ENCODE measurements at places on chromosomes 11 and 22.

- DNase-seq = no peak
Measured at GRCh38 chr11:122158171-122158570, 42.2 kb upstream of the BLID start.

DNA sequence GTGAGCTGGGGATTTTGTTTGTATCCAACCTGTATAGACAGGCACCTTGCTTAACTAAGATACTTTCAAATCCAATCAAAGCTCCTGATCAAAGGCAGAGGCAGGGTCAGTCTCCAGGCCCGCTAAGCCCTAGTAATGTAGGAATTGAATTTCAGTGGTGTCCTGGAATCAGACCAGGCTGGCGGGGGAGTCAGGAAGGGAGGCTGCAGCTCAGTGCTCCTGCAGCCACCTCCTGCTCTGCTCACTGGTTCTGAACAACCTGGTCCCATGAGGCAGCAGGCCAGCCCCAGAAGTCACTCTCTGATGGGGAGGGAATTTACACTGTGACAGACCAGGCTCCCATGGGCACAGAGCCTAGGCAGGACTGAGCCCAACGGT, 38.5 kb upstream of the GALNT18 start:
- no peak for DNase-seq

- no peak for DNase-seq
Measured at GRCh38 chr11:1121813-1122663, 35.7 kb upstream of the MUC5AC start.

GRCh38 chr22:35678836-35679235, 30.6 kb downstream of the APOL6 start:
- no peak for DNase-seq

DNA sequence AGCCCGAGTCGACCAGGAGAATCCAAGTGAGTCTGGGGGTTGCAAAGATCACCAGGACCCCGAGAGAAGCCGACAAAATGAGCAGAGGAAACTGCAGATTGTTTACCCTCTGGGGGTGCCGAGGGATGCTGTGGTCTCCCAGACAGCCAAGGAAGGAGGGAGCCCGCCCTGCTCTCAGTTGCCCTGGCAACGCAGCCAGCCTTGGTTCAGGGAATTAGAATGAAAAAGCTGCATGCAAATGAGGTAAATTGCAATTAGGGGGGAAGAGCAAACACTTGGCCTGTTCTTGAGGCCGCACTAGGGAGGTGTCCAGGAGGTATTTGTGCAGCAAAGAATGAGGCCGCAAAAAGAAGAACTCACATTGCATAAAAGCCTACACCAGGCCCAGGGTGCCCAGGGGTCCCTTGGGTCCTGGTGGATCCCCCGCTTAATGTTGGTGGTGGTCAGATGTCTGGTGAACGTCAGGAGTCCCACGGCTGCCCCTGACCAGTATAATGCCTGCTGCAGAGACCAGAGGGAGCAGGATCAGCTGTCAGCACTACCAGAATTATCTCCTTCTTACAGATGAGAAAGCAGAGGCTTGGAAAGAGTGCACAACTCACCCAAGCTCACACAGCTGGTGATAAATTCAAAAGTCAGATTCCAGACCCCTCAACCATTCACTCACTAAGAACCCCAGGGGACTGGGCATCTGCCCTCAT, 40.3 kb upstream of the ATXN10 start:
- no peak for DNase-seq

DNA sequence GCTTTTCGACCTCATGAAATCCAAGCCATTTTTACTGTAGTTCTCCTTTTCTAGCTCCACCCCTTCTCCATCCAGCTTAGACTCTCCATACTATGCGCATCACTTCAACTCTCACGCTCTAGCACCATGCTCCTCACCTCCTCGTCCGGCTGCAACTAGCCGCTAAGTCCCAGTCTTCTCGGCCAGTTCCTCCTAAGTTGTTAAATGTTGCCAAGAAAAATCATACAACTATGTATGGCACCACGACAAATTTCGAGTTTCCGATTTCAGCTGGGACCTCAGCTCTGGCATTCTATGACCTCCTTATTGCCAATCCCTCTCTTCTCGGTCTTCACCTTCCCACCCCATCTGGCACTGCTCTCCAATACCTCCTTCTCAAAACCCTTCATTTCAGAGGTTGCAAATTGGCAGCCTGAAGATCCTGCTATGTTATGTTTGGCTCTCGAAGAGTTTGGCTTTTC, 1.0 kb downstream of the ZNF70 start:
- DNase-seq = no peak

DNA sequence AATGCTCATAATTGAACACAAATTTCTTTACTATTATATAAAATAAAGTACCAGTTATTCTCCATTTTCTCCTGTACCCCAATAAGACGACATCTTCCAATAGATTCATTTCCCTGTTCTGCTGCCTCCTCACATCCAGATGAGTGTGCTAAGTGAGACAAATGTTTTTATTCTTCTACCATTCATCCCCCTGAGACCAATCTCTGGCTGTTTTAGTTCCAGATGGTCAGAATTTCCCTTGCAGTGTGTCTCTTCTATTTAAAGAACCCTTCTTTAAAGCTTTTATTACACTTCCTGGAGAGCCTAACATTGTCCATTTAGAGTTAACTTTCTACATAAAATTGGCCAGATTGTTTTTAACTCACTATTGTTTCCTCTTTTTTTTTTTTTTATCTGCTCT, 41.2 kb upstream of the GLYATL1 start:
- DNase-seq = no peak

GRCh38 chr11:33478111-33478573, 221.0 kb downstream of the HIPK3 start:
- DNase-seq = no peak

DNA sequence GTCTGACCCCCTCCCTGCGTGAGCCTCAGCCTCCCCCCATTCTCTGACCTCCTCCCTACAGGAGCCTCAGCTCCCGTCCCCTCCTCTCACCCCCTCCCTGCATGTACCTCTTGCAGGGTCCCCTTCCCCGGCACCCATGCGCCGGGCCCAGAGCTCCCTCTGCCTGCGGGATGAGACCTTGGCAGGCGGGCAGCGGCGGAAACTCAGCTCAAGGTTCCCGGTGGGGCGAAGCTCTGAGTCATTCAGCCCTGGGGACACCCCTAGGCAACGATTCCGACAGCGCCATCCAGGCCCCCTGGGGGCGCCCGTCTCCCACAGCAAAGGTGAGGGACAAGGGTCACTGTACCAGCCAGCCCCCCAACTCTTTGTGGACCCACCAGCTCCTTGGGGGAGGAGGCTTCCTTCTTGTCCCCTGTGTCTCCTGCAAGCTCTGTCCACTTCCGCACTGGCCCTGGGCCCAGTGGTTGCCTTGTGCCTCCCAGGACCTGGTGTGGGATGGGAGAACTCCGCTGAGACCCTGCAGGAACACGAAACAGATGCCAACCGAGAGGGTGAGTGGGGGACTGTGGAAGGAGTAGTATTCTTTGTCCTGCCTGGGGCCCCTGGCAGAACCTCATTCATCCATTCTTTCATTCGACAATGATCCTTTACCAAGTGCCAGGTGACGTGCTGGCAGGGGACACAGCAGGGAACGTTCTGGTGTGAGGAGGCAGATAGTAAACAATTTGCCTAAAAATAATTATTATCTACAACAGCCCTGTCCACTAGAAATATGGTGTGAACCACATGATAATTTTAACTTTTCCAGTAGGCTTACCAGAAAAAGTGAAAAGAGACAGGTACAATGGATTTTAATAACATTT, 3.7 kb upstream of the RPS6KA4 start:
- peak; percentile 31 for DNase-seq

- DNase-seq = no peak
Measured at GRCh38 chr11:72924568-72925190, 110.5 kb downstream of the ATG16L2 start.

GRCh38 chr11:100990931-100991330, 138.7 kb downstream of the PGR start:
- no peak for DNase-seq

- DNase-seq = no peak
Measured at GRCh38 chr11:10117709-10118351, 176.2 kb downstream of the SBF2 start.

DNA sequence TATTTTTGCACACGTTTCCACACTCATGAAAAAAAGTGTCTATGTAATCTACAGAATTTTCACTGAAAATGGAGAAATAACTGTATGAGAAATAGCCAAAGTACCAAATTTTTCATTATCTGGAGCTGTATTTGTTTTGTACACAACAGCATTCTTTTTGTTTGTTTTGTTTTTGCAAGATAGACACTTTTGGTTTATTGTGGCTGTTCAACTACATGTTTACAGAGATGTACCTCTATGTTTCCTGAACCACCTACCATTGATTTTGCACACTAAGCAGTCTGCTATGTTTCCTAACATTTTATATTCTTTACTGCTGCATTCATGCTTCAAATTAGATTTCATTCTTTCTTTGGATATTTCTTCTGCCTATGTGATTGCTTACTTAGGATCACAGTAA, 116.3 kb downstream of the ELP4 start:
- no peak for DNase-seq

DNA sequence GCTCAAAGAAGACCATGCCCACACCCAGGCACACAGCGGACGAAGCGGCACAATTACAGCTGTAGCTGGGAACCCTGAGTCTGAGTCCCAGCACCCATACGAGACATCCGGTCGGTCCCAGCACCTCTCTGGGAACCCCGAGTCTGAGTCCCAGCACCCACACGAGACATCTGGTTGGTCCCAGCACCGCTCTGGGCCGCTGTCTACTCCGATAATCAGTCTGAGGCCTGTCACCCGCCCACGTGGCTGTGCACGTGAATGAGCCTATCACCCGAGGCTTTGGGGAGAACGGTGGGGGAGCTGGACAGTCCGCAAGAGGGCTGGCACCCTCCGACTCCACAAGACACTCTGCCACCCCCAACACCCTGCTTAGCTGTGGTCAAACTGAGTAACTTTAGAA, 6.2 kb downstream of the TTLL8 start:
- DNase-seq = no peak

DNA sequence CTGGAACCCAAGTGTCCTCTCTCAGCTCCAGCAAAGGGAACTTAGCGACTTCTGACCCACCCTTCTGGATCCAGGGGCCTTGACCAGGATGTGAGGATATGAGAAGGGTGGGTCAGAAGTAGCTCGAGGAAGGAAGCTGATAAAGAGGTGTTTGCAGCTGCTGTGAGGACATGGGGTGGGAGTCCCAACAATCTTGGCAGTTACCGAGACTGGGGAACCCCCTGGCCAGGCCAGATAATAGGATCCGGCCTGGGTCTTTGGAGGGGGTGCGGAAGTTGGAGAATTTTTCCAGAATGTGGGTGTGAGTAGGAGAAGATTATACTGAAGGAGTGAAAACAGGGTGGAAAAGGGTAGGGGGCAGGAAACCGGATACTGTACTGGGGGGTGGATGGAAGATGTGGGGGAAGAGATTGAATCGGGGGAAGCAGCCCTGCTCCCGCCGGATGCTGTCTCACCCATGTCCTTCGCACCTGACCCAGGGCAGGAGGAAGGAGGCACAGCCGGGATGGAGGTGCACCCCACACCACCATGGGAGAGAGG, 2.8 kb upstream of the MCAM start:
- peak; percentile 15 for DNase-seq

DNA sequence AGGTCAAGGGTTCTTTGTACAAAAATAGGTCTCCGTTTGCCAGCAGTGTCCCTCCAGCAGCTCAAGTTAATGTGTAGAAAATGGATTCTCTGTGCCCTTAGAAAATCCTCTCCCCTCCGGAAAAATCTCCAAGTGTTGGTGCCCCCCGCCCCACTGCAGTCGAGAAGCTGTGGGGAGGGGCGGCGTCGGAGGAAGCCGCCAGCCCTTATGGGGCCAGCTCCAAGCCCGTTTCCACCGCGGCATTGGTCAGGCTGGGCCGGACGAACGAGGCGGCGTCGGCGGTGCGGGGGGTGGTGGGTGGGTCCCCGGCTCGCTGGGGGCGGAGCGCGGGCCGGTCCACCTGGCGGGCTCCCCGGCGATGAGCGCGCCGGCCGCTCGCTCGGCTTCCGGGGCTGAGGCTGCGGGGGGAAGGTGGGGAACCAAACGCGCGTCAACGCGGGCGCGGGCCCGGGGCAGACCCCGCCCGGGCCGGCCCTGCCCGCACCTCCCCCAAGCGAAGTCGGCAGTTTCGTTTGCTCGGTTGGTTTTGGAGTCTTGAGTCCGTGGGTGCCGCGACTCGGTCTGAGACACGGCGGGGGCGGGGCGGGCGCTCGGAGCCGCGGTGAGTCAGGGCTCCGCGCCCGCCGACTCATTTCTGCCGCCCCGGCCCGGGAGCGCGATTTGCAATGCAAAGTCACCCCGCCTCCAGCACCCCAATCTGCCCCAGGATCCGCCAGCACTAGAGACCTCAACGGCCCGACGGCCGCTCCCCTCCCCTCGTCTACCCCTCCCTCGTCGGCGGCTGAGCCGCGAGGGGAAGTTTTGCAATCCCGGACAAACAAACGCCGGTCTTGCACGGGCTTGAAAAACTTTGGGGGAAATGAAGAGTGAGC, 1.4 kb downstream of the ASCL2 start:
- DNase-seq = peak; percentile 88

DNA sequence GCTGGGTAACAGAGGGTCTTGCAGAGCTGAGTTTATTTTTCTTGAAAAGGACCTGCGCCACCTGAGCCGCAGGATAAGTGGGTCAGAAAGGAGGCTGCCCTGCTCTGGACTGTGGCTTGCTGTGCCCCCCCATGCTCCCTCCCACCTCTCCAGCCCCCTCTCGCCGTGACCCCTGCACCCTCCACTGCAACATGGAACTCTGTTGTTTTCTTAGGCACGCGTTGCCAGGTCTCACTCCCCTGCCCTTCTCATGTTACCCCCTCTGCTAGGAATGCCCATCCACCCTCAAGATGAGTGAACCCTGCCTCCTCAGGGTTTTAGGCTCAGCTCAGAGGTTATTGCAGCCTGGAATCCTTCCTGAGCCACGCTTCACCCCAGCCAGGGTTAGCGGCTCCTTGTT, 10.8 kb downstream of the ETS1 start:
- DNase-seq = no peak

DNA sequence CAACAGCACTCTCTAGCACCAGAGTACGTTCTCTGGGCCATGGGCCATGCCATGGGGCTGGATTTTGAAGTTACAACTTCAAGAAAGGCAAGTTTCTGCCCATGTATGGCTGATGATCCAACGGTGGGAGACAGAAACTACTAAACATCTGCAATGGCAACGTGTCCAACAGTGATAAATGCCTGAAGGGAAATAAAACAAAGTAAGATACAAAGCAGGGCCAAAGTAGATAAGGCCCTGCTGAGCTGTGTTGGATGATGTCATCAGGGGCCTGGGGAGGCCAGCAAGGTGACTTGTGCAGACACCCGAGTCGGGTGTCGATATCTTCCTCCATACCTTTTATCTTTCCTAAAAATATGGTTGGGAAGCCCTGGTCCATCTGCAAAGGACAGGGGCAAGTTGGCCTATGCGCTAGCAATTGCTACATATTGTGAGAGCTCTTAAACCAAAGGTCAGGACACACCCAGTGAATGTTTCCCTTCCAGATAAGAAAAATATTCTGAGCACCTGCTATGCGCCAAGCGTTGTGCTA, 487.2 kb downstream of the MN1 start:
- DNase-seq = no peak

GRCh38 chr11:80816966-80817365, 1376.1 kb upstream of the TENM4 start:
- DNase-seq = no peak

GRCh38 chr11:2402106-2402505, 1.6 kb downstream of the TSSC4 start:
- no peak for DNase-seq

Data from stimulated activated CD4-positive, alpha-beta T cell treated with anti-CD3 and anti-CD28 coated beads, Interleukin-2, amount 100 ng/mL, for 24 hours (primary cell).